ENCODE measurements at places on chromosomes 13 and 19.

GRCh38 chr19:53812335-53812734 lies 11.8 kb downstream of the NLRP12 start:
- DNase-seq: no peak

- DNase-seq: no peak
Observed at GRCh38 chr13:101917833-101918661, 465.6 kb downstream of the ITGBL1 start.

DNA sequence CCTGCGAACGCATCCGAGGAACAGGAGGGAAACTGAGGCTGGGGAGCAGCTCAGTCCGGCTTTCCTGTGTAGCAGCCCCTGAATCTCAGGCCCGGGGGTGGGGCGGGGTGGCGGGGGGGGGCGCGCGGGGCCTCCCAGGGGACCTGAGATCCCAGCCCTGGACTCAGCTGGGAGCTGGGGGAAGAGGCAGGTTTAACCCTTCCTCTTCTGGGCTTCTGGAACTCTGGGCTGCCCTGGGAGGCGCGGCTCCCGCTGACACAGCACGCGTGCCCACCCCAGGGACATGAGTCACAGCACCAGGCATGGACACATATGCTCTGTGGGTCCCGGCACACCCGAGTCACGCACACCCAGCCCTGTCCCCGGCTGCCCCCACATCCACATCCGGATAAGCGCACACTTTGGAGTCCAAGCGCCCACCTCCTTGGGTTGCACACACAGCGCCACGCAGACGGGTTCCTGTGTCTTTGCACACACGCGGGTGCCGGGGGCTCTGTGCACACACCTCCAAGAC lies 3.5 kb upstream of the CIRBP start:
- DNase-seq: peak; percentile 27

DNA sequence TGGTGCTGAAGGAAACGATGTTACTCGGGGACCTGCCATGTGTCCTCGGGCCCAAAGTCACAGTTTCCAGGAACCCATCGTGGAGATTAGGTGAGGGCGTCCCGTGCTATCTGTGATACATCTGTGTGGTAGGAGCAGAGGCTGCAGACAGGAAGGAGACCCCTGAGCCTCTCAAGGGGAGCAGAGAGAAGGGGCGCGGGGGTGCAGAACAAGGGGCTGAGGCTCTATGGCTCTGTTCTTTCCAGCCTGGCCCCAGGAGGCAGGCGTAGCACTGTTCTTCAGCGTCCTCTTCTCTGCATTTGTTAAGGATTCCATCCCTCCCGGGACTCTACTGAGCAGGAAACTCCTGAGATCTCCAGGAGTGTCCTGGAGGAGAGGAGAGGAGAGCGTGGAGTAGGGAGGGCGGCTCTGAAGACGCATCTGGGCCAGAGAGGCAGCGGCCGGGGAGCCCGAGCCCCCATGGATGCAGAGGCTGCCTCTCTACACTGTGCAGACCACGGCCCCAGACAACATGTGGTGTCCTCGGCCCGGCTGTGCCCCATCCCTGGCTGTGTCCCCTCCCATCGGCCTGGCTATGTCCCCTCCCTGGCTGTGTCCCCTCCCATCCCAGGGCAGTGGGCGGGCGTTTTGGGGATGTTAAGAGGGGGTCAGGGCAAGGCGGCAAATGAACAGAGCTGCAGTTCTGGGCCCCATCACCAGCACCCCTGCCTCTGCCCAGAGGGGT lies 118.0 kb downstream of the ATP11A start:
- no peak for DNase-seq

- DNase-seq: no peak
Observed at GRCh38 chr13:29943686-29944085, 93.3 kb upstream of the UBL3 start.

DNA sequence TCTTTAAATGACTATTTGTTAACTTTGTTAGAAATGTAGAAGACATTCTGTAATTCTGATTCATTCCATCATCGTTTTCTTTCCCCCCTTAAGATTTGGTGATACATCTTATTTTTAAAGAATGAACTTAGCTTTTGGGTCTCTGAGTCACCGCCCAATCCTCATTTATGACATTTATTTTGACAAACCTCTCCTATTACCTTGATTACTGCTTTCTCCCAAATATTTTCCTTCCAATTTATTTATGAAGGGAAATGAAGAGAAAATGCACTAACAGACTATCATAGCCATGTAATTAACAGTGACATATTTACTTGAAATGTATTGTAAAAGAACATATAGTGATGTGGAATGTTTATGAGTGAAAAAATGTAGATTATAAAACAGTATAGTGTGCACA lies 241.6 kb downstream of the DCLK1 start:
- DNase-seq: no peak
